ENCODE measurements at places on chromosomes 5 and 9.

- no peak for DNase-seq
These were observed 5.6 kb upstream of the APC start for GRCh38 chr5:112732131-112732530.

DNA sequence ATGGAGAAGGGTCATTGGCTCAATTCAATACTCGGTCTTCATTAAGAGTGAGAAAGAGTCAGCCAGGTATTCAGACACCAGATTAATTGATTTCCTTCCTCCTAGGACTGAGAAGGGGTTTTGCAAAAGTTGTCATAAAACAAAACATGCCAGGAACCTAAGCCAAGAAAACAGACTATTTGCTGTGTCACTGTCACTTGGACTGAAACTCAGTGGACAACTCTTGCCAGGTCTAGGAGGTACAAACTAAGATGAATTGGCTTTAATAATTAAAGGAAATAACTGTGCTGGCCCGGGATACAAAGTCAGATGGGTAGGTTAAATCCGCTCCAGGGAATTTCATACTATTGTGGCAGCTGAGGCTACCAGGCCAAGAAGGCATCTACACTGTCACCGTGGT lies 71.1 kb upstream of the TBC1D9B start:
- no peak for DNase-seq

DNA sequence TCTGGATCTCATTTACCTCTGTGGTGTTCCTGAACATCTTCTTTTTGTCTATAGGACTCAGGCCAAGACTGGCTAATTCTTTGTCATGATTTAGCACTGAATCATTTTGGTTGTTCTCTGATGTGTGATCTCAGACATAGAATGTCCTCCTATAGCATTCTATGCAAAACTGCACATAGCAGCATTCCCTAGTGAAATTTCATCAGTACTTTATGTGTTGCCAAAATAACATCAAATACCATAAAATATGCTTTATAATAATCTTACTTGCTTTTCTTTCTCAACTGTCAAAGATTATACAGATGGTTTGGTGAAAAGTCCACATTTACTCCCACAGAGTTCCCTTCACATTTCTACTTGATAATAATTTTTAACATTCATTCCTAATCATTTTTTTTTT lies 115.7 kb upstream of the MPDZ start:
- no peak for DNase-seq

- DNase-seq: no peak
These were observed 12.4 kb downstream of the TNFAIP8 start for GRCh38 chr5:119368238-119368630.

DNA sequence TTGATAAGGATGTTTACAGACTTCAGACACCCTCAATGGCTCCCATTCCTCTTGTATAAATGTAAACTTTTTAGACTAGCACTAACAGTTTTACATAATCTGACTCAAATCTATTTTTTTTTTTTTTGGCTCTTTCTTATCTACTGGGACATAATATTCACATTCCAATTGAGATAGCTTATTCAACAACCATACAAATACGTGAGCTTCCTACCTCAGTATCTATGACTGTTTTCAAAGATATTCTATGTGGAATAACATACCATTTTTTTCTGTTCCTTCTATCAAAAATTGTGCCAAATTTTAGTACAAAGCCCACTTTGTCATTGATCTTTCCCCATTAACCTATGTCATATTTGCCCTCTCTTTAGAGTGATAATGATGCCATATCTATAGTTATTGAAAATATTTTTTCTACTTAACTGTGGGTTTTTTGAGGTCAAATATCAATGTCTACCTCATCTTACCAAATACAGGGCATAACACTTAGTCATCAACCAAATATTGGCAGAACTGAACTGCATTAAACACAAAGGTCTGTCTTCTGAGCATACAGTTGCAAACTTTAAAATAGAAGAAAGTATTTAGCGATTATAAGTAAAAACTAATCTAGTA lies 482.6 kb downstream of the PTPRD start:
- no peak for DNase-seq

GRCh38 chr9:118522093-118523028 lies 818.2 kb downstream of the TLR4 start:
- DNase-seq: peak; percentile 3

DNA sequence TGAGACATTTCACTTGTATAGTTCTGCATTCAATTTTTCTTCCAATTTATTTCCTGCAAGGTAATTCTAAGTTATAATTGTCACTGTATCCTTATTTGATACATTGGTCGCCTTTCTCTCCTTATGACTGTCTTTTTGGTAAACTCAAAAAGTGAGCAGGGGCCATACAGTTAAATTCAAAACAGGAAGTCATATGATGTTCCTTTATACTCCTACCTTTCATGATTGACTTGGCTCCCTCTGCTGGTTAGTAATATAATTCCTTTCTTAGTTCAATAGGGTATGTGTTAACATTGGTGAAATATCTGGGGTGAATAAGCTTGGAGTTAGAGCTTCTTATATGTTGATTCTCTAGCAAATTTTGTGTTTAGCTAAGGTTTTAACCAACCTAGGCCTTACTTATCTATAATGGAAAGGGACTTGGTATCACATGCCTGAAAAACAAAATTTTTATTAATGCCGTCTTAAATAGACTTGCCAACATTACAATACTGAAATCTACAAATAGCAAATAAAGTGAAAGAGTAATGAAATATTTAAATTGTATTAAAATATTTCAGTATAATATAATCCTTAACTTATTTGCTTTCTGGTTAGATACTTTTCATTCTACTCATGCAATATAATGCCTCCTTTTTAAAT lies 6.0 kb upstream of the NIPBL start:
- DNase-seq: no peak

GRCh38 chr9:76564297-76564696 lies 105.3 kb downstream of the GCNT1 start:
- no peak for DNase-seq

GRCh38 chr9:36560771-36561170 lies 11.9 kb upstream of the MELK start:
- no peak for DNase-seq

DNA sequence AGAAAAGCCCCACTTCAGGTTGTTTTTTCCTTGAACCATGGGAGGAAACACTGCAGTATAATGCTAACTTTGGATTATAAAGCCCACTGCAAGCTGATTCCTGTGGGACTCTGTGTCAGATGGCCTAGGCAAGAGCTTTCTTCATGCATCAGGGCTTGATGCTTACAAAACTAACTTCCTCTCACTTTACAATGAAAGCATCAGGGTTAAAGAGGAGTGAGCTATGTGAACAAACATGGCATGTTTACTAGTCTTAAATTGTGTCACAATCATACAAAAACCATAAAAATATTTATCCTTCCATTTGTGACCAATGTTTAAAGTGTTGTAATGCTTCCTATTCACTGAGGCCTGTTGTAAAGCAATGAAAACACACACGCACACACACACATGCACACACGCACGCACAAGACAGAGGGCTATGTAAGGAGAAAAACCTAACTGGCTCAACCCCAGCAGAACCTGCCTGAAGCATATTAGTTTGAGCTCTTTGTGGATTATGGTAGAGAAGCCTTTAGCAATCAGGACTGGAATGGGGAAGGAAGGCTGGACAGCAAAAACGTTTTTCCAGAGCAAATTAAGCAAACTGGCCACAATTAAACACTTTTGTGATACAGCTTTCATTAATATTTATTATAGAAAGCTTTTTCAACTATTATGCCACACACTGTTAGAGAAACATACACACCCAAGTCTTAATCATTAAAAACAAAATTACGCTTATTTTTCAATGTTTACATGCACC lies 122.2 kb downstream of the AUH start:
- no peak for DNase-seq

- no peak for DNase-seq
These were observed 489.3 kb downstream of the TLE4 start for GRCh38 chr9:80061096-80061495.

- no peak for DNase-seq
These were observed 124.5 kb downstream of the PDZD2 start for GRCh38 chr5:31763424-31763823.

GRCh38 chr9:137031904-137032640 lies at the start of gene FUT7:
FUT7 (minus strand) TSS chr9:137032088; CDS start chr9:137031991, 97 bp downstream.
- no peak for DNase-seq

GRCh38 chr5:136750224-136750862 lies 385.0 kb upstream of the TRPC7 start:
- no peak for DNase-seq

DNA sequence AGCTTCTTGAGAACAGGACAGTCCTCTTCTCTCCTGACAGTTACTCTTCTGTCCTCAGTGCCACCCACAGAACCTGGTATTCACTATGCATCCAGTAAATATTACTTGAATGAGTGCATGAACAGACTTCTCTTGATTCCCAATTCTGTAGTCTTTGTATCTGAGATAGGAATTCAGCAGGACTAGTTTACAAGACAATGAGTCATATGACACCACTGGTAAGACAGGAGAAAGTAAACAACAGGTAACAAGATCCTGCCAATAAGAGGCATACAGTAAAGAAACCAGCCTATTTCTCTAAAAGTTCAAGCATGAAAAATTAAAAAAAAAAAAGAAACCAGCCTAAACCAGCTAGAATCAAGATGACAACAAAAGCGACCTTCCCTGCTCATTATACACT lies 6.2 kb downstream of the ZNF883 start:
- DNase-seq: no peak

- DNase-seq: no peak
These were observed 32.3 kb downstream of the SH3GLB2 start for GRCh38 chr9:128995791-128996190.

DNA sequence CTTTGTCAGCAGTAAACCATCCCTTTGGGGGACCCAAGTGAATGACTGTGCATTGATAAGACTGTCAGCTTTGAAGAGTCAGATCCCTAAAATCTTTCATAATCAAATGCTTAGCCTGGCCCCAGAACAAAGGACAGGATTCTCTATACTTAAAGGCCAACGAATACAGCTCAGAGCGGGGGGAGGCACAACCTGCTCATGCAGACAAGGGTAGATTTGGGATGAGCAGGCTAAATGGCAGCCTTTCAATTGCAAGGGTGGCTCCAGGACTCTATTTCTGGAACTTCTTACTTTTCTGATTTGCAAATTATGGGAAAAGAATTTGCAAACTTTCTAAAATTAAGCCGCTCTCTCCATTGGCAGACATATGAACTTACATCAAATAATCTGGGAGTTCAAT lies 66.4 kb downstream of the ELL2 start:
- no peak for DNase-seq

GRCh38 chr5:107451028-107451427 lies 219.7 kb downstream of the EFNA5 start:
- no peak for DNase-seq

DNA sequence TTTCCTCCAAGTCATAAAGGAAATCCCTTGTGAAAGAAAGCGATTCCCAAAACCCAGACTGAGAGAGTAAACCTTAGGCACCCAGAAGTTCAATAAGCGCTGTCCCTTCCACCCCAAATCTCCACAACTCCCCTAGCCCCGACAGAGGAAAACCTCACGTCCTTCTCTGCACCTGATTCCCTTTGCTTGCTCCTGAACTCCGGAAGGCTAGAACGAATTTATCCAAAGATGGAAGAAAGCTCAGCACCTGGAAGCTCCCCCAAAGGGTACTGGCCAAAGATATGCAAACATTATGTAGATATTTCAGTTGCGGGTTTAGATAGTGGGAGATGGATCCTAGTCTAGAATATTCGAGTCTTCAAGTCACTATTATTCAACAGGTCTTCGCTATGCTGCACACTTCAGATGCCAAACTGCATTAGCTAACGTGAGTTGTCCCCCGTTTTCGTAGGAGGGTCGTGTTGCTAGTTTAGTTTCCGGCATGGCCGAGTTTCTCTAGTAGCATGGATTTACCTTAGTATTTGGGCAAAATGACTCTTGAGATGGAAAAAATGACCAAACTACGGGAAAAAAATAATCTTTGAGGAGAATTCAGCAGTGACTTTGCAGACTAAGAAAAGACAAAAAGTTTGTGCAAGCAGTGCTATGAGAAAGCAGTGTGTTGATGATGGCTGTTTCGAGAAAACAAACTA lies 27.7 kb downstream of the NR2F1 start:
- no peak for DNase-seq

- no peak for DNase-seq
These were observed 49.9 kb downstream of the ISL1 start for GRCh38 chr5:51433052-51433710.

DNA sequence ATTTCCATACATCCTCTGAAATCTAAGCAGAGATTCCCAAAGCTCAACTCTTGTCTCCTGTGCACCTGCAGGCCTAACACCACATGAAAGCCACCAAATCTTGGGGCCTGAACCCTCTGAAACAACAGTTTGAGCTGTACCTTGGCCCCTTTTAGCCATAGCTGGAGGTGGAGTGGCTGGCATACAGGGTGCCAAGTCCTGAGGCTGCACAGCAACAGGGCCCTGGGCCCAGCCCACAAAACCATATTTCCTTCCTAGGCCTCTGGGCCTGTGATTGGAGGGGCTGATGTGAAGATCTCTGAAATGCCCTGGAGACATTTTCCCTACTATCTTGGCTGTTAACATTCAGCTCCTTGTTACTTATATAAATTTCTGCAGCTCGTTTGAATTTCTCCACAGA lies 26.5 kb downstream of the DOCK2 start:
- no peak for DNase-seq

DNA sequence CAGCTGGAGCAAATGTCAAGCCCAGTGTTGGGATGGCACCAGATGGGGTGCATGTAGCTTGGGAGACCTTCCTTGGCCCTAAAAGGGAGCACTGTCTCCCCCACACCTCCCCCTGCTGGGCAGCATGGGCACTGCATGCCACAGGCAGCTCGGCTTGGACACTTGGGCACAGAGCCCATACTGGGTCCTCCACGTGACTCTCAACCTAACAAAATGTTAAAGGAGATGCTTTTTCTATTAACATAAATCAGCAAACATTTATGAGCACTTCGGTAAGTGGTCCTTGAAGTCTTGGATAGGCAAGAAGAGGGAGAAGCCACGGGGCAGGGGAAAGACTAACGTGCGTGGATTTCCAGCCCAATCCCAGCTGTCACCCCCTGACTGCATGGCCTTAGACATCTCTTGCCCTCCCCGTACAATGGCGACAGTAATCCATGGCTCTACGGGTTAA lies 23.9 kb upstream of the MAPK9 start:
- DNase-seq: peak; percentile 81

DNA sequence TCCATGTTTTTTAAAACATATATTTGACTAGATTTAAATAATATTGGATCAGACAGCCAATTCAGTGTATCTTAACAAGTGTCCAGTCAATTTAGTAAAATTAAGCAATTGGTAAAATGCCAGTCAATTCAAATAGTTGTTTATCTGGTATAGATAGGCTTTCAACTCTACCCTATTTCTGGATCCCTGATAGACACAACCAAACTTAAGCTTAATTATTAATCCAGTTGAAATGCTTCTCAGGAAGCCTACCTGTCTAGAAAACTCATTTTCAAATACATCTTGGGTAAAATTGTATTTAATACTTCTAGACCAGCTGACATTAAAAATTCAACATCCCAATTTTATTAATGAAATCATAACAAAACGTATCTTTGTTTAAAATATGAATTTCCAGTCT lies 710.8 kb upstream of the GRAMD2B start:
- no peak for DNase-seq

DNA sequence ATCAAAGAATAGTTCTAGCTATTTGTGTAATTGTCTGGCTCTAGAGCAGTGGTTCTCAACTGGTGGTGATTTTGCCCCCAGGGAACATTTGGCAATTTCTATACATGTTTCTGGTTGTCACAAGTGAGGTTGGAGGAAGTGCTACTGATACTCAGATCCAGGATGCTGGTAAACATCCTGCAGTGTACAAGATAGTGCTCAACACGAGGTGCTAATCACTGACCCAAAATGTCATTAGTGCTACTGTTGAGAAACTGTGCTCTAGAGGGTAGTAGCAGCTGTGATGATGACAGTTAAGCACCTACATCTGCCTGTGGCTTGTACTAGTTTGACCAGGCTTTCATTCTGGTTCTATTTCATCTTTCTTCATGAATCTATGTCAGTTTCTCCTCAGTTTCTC lies 22.1 kb downstream of the LRRC19 start:
- no peak for DNase-seq
